CD4-positive, alpha-beta T cell treated with Interleukin-1 beta for 1 hour (primary cell): ENCODE measurements at places on chromosomes 12 and 14.

- DNase-seq, result no peak
These were observed 84.7 kb downstream of the GPATCH2L start for GRCh38 chr14:76236172-76237130.

GRCh38 chr14:22026527-22026926, 352.9 kb upstream of the OR4E1 start:
- no peak for DNase-seq

DNA sequence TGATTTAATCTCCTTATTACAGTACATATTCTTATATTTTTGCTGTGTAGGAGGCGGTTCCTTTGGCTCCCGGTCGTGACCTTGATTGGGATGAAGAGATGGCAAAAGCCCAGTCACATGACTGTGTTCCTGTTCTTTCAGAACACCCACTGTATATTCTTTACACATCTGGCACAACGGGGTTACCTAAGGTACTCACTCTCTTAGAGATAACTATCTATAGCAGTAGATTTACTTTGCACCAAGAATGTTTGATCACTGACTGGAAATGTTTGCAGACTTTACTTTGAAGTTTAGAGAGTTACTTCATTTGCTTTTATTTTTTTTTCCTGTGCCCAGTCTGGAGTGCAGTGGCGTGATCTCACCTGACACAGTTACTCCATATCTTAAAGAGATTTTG, 65.2 kb downstream of the ACSS3 start:
- no peak for DNase-seq

GRCh38 chr12:128426511-128426910, 159.5 kb downstream of the TMEM132C start:
- DNase-seq, result no peak

- DNase-seq, result no peak
These were observed 456.7 kb upstream of the DCN start for GRCh38 chr12:91639327-91639726.
